Adipose tissue (tissue), 3 donors: ENCODE measurements at places on chromosomes 4 and X. TPM values are rescaled to one million over a fixed set of nuclear protein-coding genes. Genes with fewer than 3 reads are reported as not detected.

Gene TREX2
- 0.90 TPM for polyA plus RNA-seq

Gene MAGEA1
- not detected for polyA plus RNA-seq

Gene PNMA3
- 0.07 TPM for polyA plus RNA-seq

Gene RTL3
- polyA plus RNA-seq, result not detected
